ENCODE measurements at places on chromosomes 5 and 9.

- no peak for DNase-seq
Observed at GRCh38 chr5:158813275-158813674, 286.4 kb downstream of the EBF1 start.

DNA sequence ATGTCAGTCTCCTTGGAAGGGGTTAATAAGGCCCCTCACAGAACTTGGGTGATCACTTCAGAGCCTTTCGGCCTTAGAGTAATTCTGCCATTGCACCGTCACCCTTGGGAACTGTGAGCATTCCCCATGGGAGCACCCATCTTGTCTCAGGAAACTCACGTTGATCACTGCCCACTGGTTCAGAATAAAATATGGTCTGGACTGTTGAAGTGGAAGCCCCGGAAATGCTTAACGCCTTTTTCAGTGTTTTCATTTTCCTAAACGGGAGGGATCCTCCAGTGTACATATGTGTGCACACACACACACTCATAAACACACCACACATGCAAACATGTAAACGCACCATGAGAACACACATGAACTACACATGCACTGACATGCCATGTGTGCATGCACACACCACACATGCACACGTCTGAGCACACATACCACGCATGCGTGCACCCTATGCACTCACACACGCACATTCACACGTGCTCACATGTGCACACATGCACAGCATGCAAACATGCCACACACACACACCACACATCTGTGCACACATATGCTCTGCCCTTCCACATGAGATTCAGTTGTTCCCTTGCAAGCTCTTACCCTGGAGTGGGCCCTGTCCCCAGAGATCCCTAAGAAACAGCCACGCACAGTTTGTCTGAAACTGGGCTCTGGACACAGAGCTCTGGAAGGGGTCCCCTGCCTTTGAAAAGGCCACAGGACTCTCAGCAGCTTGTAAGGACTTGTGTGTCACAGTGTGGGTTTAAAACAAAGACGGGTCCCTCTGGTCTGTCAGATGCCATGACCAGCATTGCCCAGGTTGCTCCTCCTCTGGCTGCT lies 17.0 kb downstream of the MRPL36 start:
- no peak for DNase-seq

DNA sequence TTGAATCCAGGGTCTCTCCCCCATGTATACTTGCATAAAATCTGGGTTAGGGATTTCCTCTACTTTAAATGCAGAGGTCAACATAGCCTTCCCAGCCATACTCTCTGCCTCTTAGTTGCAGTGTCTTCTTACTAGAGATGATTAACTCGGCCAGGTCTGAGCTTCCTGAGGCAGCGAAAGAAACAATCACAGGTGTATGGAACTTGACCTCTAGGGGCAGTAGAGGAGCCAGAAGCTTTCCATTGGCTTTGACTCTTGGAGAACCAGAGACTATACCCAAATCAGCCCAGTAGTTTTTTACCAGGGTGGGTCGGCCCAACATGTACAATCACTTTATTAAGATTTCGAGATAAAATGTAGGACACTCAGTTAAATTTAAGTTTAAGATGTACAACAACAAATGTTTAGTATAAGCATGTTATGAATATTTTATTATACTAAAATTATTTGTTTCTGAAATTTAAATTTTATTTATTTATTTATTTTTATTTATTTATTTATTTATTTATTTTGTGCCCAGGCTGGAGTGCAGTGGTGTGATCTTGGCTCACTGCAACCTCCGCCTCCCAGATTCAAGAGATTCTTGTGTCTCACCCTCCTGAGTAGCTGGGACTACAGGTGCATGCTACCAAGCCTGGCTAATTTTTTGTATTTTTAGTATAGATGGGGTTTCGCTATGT lies 48.0 kb upstream of the DMRT3 start:
- DNase-seq: peak; percentile 33

GRCh38 chr5:147507480-147508126 lies 2.3 kb downstream of the DPYSL3 start:
- no peak for DNase-seq

- DNase-seq: no peak
Observed at GRCh38 chr9:77848897-77849296, 182.7 kb downstream of the GNAQ start.

DNA sequence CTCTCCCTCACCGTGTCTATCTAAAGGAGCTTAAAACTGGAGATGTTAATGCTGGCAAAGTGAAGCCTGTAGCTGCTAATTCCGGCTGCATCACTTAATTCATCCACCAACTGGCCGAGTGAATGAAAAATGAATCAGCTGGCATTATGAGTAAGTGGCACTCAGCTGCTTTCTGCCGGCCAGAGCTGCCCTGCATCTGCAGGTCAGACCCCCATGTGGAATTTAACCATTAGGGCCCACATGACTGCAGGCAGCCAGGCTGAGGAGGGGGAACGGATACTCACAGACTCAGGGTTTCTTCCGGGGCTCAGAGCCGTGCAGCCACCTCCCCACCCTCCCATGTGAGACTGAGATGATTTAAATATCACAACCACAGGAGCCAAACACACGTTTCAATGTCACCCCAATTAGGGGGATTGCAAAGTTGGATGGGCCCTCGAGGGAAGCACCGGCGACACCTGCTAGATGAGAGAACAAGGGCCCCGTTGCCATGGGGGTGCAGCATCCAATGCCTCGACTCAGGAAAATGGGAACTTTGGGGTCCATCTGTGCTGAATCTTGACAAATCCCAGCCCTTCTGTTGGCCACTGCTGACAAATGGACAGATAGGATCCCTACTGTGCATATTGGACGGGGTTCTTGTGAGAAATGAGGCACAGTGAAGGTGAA lies 115.6 kb upstream of the ALDH1B1 start:
- DNase-seq: no peak

- DNase-seq: no peak
Observed at GRCh38 chr5:125093776-125094175, 347.3 kb upstream of the ZNF608 start.

GRCh38 chr5:1763548-1763911 lies 36.1 kb downstream of the MRPL36 start:
- peak; percentile 29 for DNase-seq

GRCh38 chr9:85527331-85528020 lies 214.3 kb downstream of the AGTPBP1 start:
- DNase-seq: no peak

- DNase-seq: no peak
Observed at GRCh38 chr5:128538000-128538249, at the start of gene FBN2. Gene FBN2 (minus strand): TSS chr5:128538245. CDS start chr5:128537603, 642 bp downstream.

GRCh38 chr9:129276486-129277230 lies 98.6 kb upstream of the IER5L start:
- no peak for DNase-seq

DNA sequence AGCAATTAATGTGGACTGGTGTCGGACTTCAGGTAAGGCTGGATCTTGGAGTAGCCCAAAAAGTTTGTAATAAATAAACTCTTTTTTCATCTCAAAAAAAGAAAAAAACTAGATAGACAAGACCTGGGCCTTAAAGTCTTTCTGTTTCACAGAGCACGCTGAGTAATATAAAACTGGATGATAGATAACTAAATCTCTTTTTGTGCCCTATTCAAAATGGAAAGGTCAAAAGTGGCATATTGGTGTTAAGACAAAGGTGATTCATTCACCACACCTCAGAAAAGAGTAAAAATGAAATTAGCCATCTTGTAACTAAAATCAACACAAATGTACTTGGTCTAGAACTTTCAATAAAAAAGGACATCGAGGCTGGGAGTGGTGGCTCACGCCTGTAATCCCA lies 30.3 kb upstream of the RFK start:
- DNase-seq: no peak

- no peak for DNase-seq
Observed at GRCh38 chr9:87434366-87434765, 63.3 kb upstream of the DAPK1 start.

- no peak for DNase-seq
Observed at GRCh38 chr5:67576112-67576511, 379.5 kb upstream of the CD180 start.

DNA sequence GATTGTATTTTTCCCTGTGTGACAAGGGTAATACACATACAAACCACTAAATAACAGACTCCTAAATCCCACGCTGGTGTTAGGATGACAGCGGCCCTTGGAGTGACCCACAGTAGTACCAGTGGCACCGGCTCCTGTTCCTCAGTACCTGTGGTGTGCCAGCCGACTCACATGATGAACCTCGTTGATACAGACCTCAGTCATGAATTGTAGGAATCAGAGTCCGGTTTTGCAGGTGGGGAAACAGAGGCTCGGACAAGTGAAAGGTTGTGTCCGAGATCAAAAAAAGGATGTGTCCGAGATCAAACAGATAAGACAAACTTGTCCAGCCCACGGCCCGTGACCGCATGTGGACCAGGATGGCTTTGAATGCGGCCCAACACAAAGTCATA lies 78.0 kb downstream of the AMBP start:
- no peak for DNase-seq

DNA sequence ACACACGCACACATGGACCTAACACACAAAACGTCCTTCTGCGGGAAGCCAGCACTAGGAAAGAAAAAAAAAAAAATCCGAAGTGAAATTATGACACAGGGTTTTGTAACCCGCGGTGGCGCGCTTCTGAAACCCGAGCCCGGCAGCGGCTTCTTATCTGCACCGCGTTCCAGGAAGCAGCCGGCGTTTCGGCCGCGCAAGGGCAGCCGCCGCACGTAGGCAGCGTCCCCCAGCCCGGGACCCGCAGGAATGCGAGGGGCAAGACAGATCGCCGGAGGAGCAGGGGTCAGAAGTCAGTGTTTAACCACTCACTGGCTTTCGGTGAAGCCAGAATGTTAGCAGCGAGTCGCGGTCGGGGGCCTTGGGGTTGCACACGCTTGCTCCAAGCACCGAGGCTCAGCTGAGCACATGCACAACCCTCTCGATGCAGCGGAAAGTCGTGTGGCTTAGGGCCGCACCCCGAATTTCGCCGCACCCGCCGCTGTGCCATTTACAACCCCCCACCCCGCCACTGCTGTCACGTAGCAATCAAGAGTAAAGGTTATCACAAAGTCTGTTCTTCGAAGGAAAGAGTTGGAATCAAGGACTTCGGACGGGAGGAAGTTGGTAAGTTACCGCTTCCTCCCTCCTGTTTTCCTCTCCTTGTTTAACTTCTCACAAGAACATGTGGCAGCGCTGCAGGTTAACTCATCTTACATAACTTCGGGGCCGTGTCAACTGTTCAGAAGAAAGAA lies 167.9 kb downstream of the AUH start:
- DNase-seq: peak; percentile 66

DNA sequence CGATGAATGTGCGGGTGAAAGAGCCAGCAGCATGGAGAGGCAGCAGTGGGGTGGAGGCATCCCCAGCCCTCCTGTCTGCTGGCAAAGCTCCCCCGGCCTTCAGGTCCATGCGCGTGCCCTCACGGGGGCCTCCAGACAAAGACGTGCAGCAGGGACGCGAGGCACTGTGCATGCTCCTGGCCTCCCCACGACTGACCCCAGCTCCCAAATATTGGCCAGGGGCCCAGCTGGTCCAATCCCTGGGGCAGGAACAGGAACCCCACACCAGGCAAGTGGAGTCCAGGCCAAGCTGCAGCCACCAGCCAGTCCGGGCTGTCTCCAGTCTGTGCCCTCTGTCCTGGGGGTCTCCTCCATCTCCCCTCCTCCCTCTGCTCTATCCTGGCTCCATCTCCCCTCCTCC lies 33.5 kb upstream of the LRRC14B start:
- no peak for DNase-seq

- DNase-seq: no peak
Observed at GRCh38 chr5:119243888-119244287, 111.9 kb upstream of the TNFAIP8 start.

DNA sequence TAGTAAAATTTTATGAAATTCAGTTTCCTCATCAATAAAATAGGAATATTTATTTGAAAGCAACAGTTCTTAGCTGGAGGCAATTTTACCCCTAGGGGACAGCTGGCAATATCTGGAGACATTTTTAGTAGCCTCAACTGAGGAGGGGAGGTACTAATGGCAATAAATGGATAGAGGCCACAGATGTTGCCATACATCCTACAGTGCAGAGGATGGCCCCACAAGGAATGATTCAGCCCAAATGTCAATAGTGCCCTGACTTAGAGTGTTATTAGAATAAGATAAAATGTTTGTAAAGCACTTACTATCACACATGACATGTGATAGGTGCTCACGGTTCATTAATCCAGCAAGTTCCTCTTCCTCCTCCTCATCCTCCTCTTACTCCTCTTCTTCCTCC lies 293.6 kb downstream of the KCTD16 start:
- no peak for DNase-seq

GRCh38 chr9:3521966-3522365 lies 3.8 kb downstream of the RFX3 start:
- DNase-seq: no peak

GRCh38 chr5:119427060-119427459 lies 25.2 kb upstream of the HSD17B4 start:
- DNase-seq: no peak

DNA sequence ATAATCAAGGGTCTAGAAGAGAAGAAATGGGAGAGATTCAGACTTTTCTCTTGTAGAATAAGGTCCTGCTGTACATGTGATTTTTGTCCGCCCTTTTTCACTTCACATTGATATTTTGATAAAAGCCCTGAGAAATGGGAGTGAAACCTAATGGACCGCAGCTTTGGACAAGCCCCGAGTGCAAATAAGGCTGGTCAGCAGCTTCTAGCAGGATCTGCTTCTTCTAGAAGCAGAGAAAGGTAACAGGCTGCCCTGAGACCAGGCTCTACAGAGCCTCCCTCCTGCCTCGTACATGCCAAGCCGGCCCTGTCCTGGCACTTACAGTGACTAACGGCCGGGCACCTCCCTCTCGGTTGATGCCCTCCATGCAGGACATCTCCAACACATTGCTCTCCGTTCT lies 33.4 kb downstream of the ACER2 start:
- DNase-seq: no peak

DNA sequence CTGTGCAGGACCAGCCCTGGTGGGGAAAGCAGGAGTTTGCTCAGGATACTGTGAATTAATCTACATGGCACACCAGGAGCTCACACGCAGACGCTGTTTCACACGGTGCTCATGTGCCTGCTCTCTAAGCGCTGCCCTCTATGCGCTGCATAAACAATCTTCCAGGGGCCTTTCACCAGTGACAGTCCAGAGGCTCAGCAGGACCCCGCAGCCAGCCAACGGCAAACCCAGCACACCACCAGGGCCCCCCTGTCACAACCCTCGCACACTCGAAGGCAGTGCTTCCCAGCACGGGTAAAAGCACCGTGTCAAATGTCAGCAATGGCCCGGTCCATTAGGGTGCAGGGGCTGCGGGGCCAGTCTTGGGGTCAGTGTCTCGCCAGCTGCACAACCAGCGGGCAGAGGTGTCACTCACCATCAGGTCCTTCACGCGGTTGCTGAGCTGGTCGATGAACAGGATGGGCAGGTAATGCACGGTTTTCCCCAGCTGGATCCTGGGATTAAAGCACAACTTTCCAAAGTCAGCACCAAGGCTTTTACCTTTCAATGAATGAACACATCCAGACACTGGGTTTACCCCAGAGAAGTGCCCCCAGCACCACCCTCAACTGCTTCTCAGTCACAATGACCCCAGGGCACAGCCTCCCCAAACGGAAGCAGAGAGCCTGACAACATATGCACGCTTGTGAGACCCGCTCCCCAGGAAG lies 7.3 kb downstream of the CLPTM1L start:
- DNase-seq: no peak
